Mucosa of gallbladder (tissue), 1 donor: ENCODE measurements at places on chromosomes 6 and 20. TPM values are rescaled to one million over a fixed set of nuclear protein-coding genes. Genes with fewer than 3 reads are reported as not detected.

DNA sequence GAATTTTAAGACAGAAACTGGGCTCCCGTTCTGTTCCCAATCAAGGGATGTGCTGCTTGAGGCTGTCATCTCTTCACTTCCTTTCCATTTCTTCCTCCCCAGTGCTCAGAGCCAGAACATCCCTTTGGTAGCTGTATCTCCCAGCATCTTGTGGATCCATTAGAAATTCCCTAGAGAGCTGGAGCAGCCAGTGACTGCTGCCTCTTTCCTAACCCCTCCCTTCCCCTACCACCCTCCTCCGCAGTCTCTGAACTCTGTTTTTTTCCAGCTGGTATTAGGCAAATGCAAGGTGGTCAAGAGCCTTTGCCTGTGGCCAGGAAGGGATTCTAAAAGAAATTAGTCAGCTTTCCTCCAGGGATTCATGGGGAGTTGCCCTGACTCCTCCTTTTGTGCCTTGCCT is 208.0 kb downstream of the EYA2 start:
- no peak for DNase-seq

GRCh38 chr6:78701407-78701806 is 165.9 kb upstream of the IRAK1BP1 start:
- no peak for DNase-seq

DNA sequence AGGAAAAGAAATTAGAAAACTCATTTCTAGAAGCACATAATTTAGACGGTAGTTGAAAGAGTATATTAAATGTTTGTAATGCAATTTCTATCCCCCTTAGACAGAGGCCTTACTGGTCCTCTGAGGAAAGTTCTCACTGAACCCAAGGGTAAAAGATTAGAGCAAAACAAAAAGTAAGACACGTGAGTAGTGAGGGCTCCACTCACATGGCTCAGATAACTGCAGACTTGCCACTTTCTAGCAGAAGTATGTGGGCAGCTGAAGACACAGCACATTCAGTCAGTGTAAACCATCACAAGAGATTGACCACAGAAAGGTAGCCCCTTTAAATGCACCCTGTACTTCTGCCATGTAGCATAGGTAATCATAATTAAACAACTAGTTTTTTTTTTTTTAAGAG is 193.8 kb downstream of the BTBD9 start:
- DNase-seq: no peak

- DNase-seq: no peak
Measured at GRCh38 chr20:328027-328974, 2.9 kb downstream of the SOX12 start.

GRCh38 chr6:17305219-17306001 is 24.2 kb downstream of the RBM24 start:
- DNase-seq: no peak

GRCh38 chr20:50859161-50859560 is 64.3 kb downstream of the BCAS4 start:
- DNase-seq: no peak

The ARMH2 gene
- not detected for total RNA-seq

DNA sequence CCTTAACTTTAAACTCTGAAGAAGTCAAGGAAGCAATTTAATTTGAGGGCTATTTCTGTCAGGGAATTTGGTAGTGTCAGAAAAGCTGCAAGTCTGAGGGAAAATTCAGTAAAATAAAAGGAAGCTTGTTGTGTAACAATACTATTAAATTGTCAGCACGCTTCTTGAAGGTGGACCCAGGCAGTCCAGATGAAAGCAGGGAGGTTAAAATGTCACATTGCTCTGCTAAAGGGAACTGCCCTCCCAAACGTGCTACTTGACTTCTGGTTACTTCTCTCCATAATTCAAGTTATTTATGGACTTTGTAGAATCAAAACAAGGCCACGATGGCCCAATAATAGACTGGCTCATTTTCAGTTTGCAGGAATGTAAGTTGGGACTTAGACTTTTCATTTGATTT is 28.2 kb upstream of the ARMC2 start:
- DNase-seq: no peak

DNA sequence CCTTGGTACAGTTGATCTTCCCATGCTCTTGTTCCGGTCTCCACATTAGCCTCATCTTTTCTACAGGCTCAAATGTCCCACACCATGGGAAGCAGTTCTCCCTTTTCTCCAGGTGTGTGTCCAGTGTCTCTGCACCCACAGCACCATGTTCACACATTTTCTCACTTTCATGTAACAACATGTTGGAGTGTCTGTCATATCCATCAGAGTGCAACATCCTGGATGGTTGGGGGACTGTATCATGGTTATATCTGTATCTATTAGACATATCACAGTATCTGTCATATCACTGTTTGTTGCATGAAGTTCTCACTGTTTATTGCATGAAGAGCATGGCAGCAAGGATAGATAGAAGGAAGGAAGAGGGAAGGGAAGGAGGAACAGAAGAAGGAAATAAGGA is 635.6 kb downstream of the EPM2A start:
- DNase-seq: no peak

DNA sequence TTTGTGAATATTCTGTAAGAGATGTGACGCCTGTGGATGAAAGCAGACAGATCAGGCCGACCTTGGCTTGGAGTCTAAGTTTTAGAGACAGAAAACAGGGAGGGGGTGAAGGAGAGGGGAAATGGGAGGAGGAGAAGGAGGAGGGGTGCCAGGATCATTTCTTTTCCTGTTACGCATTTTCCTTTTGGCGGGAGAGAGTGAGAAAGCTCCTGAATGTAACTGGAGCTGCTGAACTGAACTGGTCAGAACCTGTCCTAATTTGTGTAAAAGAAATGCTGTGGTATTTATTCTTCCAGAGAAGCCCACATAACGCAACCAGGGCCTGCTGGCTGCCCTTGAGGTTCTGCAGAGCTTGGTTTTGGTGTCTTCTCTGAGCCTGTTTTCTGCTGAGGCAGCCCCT is 41.9 kb downstream of the UTRN start:
- DNase-seq: no peak

DNA sequence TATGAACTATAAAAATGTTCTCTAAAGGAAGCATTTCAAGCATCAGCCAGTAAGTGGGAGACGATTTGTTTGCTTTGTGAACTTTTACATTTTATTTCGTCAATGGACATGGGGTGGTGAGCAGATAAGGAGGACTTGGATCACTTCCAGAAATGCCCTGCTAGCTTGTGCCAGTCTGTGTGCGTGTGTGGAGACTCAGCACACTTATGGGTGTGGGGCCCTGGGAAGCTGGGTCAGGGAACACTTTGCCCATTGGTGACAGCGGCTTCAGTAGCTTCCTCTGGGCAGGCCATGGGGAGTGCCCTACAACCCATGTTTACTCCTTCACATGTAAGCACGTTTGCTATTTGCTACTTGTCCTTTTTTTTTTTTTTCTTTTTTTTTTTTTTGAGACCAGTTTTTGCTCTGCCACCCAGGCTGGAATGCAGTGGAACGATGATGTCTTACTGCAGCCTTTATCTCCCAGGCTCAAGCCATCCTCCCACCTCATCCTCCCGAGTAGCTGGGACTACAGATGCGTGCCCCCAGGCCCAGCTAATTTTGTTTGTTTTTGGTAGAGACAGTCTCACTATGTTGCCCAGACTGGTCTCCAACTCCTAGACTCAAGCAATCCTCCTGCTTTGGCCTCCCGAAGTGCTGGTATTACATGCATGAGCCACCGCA is 24.2 kb downstream of the PRDM1 start:
- DNase-seq: no peak

DNA sequence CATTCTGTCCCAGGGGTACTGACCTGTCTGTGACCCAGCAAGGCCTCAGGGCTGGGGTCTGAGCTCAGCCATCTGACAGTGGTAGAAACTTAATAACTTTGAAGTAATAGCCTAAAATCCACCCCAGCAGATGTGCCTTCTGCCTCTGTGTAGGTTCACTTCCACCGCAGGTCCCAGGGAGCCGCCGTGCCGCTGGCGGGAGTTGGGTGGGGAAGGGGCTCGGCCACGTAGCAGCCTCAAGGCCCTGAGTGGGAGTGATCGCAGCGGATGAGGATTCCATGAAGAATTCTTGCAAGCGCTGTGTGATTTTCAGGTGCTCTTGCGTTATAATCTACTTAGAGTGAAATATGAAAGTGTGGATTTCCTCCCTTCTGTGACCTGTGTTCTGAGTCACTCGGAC is 163.7 kb downstream of the DTNBP1 start:
- no peak for DNase-seq

The LY6G6F gene
- not detected for total RNA-seq

The KCNQ5 gene
- 2.3 TPM for total RNA-seq

The COX4I2 gene
- 3.8 TPM for total RNA-seq

DNA sequence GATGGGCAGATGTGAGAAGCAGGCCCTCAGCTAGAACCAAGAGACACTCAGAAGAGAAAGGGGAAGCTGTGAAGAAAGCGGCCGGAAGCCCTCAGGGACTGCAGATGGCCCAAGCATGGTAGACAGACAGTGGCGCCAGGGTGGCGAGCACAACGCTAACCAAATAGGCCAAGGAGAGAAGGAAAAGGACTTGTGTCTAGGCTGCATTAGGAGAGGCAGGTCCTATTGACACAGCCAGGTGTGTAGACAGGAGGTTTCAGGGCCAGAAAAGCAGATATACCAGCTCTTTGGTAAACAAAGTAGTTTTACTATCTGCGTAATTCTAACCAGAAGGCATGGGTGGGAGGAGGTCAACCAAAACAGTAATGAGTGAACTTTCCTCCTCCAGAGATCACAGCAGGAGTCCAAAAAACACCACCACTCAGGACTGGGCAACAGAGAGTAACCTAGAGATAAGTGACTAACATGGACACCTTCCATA is 15.8 kb upstream of the MAP7 start:
- DNase-seq: no peak

GRCh38 chr20:61731363-61732181 is 334.1 kb downstream of the TAF4 start:
- DNase-seq: no peak

GRCh38 chr6:133548423-133549159 is 307.4 kb downstream of the EYA4 start:
- DNase-seq: peak; percentile 29

DNA sequence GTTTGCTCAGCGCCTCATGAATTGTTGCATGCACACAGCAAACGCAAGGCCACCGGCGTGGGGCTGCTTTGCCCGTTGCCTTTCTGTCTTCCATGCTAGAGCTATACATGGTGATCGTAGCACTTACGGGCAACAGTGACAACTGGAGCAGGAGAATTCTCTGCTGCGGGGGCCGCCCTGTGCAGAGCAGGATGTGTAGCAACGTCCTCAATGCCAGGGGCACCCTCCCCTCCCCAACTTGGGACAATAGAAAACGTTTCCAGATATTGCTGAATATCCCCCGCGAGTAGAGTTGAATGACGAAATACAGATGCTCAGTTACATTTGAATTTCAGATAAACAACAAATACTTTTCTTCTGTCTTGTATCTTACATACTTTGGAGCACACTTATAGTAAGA is 198.7 kb downstream of the TFAP2C start:
- no peak for DNase-seq

- DNase-seq: no peak
Measured at GRCh38 chr20:54063992-54064676, 6.3 kb downstream of the BCAS1 start.

The SCUBE3 gene
- total RNA-seq: 0.37 TPM

The REV3L gene
- 19.0 TPM for total RNA-seq

- no peak for DNase-seq
Measured at GRCh38 chr20:48451401-48451800, 376.4 kb downstream of the PREX1 start.

The RAD21L1 gene
- not detected for total RNA-seq

The FBXO5 gene
- total RNA-seq: 3.3 TPM

GRCh38 chr6:21885532-21886114 is 292.1 kb downstream of the SOX4 start:
- DNase-seq: peak; percentile 92

The ZKSCAN4 gene
- 6.4 TPM for total RNA-seq

DNA sequence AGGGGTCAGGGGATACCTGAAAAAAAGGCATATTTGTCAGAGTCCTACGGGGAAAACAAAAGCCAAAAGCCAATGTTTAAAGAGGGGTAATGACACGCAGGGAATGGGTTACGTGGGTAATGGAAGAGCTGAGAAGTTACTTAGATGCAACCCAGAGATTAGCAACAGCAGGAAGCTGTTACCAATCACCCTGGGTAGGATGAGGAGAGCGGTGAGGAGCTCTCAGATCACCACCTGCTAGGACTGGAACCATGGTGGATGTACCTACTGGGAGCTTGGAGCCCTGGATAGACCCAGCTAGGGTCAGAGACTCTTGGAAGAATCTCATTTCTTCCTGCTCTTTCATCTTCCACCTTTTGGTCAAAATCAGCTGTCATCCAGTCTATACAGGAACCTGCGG is 51.2 kb upstream of the RNF24 start:
- DNase-seq: no peak

GRCh38 chr20:46757754-46758678 is 48.6 kb downstream of the SLC2A10 start:
- DNase-seq: peak; percentile 39

- DNase-seq: no peak
Measured at GRCh38 chr20:38108438-38108985, 56.6 kb downstream of the TGM2 start.

DNA sequence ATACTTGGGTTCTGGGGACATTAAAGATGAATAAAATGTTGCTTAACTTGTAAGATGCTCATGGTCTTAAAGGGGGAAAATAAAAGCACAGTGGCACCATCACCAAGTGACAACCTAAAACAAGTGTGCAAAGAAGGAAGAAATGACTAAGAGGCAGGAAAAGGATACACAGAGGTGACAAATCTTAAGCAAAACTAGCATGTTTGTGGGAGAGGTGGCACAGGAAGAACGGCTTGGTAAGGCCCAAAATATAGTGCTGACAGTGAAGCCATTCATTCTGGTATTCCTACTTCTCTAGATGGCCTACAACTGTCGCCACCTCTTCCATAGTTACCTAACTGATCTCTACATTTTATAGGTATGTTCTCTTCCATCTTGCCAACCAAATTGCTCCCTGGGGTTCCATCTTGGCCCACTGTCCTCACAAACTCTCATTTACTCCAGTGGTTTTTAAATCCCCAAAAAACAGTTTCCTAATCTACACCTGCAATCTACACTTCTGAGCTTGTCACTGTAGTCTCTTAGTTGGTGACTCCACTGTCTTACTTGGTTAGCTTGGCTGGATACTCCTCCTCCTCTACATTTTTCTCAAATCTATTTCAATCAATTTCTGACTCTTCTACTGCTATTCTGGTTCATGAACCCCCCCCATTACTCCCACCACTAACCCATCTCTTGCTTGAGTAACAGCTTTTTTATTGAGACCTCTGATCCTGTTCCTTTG is 33.5 kb downstream of the FAM8A1 start:
- no peak for DNase-seq

GRCh38 chr20:25038103-25038410 is 19.9 kb downstream of the ACSS1 start:
- no peak for DNase-seq
